ENCODE measurements at places on chromosomes 7 and 10. TPM values are rescaled to one million over a fixed set of nuclear protein-coding genes. Genes with fewer than 3 reads are reported as not detected.

TMEM26 gene
- 8.6 TPM for polyA plus RNA-seq

HOXA13 gene
- polyA plus RNA-seq = 0.06 TPM

- DNase-seq = no peak
Measured at GRCh38 chr7:87231258-87231657, 11.7 kb upstream of the TMEM243 start.

DNA sequence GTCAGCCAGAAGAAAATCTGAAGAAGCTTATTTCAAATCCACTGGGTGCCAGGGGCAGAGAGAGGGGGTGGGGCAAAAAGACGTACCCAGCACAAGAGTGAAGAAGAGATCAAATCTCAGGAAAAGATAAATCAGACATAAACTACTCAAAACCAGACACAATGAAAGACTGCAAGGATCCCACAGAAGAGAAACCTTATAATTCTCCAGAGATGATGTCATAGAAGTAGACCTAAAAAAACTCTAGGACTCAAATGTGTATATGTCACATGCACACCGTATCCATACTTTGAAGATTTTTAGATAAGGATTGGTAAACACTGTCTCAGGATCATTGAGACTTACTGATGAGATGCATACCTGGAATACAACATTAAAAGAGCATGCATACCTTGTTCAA lies 98.5 kb upstream of the PIK3CG start:
- DNase-seq = no peak

- DNase-seq = no peak
Measured at GRCh38 chr10:103928784-103929183, 10.8 kb upstream of the STN1 start.

GRCh38 chr7:74405191-74405898 lies 48.4 kb upstream of the GTF2IRD1 start:
- DNase-seq = no peak

- no peak for DNase-seq
Measured at GRCh38 chr7:79709574-79710409, 256.3 kb upstream of the MAGI2 start.

GRCh38 chr7:30814700-30815387 lies 43.6 kb downstream of the MINDY4 start:
- no peak for DNase-seq

All from right renal cortex interstitium (tissue), 3 donors.